ENCODE measurements at places on chromosomes 2 and 18.

- no peak for DNase-seq
Measured at GRCh38 chr2:143685421-143686078, 556.3 kb downstream of the ARHGAP15 start.

GRCh38 chr2:188079196-188079595 lies 212.5 kb upstream of the GULP1 start:
- no peak for DNase-seq

DNA sequence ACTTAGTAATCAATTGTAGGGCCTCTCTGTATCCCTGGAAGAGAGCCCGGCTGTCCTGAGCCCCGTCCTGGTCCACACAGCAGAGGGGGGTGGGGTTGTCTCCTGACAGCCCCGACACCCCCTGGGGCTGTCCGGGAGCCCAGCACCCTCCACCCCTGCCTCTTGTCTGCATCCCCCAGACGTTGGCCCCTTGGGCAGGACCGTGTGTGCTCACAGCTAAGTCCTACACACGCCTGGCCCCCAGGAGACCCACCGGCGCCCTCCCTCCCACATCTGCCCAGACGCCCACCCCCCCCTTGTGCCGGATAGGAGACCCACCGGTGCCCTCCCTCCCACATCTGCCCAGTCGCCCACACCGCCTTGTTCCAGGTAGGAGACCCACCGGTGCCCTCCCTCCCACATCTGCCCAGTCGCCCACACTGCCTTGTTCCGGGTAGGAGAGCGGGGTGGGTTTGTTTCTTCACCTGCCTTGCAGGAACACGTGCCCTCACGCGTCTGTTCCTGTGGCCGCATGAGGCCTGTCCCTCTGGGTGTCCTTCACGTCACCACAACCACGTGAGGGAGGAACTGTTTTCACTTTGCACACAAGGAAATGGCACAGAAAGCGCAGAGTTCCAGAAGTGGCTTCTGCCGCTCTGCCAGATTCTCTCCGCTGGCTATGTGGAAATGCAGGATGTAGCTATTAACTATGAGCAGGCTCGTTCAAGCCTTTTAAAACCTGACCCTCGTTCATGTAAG lies 61.1 kb upstream of the NFATC1 start:
- DNase-seq = no peak

DNA sequence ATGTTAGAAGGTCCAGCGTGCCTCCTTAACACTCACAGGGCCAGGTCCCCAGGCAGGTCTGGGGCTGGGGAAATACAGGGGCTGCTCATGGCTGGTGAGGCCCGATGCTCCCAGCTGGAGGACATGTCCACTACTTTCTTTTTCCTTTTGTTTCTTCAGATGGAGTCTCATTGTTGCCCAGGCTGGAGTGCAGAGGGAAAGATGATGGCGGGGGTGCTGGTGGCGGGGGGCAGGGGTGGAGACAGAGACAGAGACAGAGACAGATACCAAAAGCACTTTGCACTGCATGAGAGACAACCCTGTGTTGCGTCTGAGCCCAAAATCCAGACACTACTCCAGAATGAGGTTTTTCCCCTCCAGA lies 211.0 kb downstream of the SH3BP4 start:
- DNase-seq = no peak

DNA sequence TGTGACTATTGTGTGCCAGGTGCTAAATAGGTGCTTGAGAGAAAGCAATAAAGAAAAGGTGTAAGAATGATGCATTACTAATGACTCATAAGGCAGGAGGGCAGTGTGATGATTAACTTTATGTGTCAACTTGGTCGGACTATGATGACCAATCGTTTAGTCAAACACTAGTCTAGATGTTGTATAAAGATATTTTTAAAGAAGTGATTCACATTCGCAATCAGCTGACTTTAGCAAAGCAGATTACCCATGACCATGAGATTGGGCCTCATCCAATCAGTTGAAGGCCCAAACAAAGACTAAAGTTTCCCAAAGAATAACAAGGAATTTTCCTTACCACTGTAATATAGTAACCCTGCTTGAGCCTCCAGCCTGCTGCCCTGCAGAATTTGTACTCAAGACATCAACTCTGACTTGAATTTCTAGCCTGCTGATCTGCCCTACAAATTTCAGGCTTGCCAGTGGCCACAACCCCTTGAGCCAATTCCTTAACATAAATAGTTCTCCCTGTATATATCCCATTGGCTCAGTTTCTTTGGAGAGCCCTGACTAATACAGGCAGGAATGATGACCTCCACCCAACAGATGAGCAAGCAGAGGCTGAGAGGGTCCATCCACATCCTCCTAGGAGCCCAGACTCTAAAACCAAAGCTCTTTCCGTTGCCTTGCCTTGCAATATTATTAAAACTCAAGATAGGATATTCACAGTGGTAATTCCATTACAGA lies 132.6 kb downstream of the ACTR3 start:
- no peak for DNase-seq

- no peak for DNase-seq
Measured at GRCh38 chr2:26616706-26617587, 24.2 kb downstream of the CIB4 start.
